ENCODE measurements at places on chromosomes 2 and 18.
A peak's percentile ranks its signal among the peaks of the same experiment; 100 is the strongest.

GRCh38 chr2:32189011-32189410, 23.3 kb downstream of the SLC30A6 start:
- no peak for DNase-seq

DNA sequence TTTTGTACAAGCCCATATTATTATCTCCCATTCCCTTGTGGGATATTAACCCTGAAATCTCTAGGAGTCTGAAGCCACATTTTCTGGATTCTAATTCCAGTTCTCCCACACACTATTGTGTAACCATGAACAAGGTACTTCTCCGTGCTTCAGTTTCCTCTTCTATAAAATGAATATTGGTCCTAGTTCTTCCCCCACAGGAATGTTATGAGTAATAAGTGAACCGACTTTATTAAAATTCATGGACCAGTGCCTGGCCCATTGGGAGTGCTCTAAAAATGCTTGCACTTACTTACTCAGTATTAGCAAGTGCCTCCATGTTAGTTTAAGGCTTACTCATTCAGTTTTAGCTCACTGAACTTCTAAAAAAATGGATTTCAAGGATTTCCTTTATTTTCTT, 1.4 kb upstream of the ACMSD start:
- no peak for DNase-seq

DNA sequence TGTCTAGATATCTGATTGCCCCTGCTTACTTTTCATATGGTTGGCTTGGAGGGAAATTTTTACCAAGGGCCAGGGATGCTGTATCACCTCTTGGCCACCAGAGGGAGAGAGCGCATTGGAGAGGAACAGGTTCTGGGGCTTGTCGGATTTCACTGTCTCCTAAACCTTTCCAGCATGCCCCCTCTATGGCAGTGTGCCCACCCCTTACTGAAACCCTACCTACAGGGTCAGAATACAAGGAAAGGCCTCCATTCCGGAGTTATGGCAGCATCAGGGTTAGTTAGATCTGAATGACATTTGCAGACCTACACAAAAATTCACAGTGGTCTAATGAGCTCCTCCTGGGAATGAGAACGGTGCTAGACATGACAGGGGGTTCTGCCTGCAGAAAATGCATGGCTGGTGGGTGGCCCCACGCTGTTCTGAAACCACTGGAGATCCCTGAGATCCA, 5.8 kb downstream of the SLC14A2 start:
- DNase-seq = peak; percentile 11

- no peak for DNase-seq
Observed at GRCh38 chr2:150088538-150088937, 398.9 kb downstream of the RND3 start.

GRCh38 chr2:239679755-239680154, 278.9 kb upstream of the HDAC4 start:
- DNase-seq = no peak

- no peak for DNase-seq
Observed at GRCh38 chr2:111705711-111706336, 178.2 kb downstream of the ANAPC1 start.

GRCh38 chr2:36403675-36404230, 48.2 kb downstream of the CRIM1 start:
- no peak for DNase-seq

DNA sequence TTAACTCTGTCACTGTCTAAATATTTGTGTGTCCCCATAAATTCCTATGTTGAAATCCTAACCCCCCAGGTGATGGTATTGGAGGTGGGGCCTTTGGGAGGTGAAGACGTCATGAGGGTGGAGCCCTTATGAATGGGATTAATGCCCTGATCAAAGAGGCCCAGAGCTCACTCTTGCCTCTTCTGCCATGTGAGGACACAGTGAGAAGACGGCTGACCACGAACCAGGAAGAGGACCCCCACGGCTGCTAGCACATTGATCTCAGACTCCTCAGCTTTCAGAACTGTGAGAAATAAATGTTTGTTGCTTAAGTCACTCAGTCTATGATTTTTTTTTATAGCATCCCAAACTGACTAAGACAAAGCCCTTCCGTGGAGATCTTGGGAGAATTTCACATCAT, 71.2 kb downstream of the BCL2L11 start:
- no peak for DNase-seq

DNA sequence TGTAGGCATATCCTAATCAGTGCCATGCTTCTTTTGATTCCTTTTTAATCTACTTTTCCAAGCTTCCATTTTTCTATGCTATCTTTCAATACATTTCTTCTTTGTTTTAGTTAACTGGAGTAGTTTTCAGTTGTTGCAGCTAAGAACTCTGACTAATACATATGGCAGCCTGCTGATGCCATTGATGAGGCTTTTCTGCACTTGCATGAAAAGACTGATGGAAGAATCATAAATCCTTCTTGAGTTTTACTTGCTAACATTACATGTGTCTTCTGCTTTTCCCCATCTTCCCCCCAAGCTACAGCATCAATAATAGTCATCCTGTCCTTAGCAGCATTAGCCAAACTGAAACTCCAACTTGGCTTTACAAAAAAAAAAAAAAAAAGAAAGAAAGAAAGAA, 203.3 kb downstream of the LRP1B start:
- DNase-seq = no peak

- peak; percentile 20 for DNase-seq
Observed at GRCh38 chr2:105344704-105345345, 7.5 kb downstream of the C2orf49 start.

- DNase-seq = no peak
Observed at GRCh38 chr2:20530520-20530919, 83.6 kb downstream of the RHOB start.

DNA sequence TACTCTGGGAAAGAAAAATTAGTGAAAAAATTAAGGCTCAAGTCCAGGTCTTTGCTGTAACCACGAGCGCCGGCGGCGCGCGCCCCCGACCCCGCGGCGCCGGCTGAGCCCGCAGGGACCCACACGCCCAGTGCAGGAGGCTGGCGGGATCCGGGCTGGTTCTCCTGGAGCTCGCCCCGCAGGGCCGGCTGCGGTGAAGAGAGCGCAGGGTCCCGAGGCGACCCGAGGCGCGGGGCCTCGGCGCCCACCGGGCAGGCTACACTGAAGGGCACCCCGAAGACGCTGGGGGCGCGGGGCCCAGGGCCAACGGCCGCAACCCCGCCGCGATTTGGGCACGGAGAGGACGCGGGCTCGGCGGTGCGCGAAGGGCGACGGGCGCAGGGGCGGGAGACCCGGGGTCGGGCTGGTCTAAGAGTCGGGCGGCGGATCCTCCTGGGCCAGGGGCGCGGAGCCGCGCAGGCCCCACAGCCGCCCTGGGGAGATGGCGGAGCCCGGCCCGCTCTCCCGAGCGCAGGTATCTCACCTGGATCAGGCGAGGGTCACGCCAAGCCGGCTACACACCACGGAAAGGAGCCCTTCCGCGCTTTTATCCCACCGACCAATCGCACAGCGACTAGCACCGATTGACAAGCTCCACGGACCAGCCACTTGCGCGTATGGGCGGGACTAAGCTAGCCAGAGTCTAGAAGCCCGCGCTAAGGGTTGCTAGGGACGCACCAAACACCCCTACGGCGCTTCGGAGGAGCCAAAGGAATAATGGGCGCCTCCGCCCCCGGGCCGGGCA, at the start of gene PASK:
Gene PASK, minus strand, starts transcription at position 582 of the 784 bp plus-strand sequence. CDS start 6,440 bp downstream, outside the sequence.
- peak; percentile 95 for DNase-seq

DNA sequence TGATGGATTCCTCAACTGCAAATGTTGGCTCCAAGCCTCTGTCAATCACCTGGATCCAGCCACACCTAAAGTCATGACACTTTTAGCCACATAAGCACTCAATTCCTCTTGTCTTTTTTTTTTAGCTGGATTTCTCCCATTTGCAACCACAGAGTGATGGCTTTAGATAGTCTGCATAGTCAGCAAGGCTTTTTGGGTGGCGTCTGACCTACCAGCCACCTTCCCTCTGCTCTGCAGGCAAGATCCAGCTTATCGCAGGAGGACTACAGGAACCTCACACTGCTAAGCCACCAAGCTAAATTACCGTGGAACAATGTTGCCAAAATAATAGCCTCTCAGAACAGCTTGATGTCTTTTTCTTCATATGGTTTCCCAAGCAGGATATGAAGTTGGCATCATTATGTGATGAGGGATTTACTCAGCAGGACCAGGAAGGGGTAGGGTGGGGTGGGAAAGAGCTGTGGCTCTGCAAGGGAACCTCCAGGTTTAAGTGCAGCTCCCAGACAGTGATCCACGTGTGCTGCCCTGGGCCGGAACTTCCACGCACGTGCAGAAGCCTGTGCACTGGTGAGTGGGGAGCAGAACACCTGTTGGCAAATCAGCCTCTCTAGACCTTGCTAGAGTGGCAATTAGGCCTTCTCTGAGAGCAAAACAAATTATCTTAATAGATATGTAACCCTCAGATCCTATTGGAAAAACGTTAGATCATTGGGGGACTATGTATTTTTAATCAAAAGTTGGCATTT, 170.6 kb upstream of the NCK2 start:
- no peak for DNase-seq

DNA sequence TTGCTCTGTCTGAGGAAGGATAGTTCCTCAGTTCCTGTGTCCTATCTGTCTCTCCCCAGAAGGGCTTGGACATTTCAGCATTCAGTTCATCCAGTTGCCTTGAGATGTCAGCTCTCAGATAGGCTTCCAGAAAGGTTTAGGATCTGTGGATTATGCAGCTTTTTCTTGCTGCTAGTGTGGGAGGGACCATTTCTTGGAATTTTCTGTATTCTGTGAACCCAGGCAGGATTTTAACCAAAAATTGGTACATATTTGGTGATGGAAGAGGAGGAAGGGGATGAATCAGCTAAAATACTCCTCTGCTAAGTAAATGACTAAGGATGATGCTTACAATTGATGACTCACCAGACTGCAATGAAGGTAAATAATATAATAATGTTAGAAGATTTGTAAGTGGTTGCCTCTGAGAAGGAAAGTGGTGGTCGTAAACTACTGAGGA, 58.6 kb upstream of the DOCK10 start:
- no peak for DNase-seq

DNA sequence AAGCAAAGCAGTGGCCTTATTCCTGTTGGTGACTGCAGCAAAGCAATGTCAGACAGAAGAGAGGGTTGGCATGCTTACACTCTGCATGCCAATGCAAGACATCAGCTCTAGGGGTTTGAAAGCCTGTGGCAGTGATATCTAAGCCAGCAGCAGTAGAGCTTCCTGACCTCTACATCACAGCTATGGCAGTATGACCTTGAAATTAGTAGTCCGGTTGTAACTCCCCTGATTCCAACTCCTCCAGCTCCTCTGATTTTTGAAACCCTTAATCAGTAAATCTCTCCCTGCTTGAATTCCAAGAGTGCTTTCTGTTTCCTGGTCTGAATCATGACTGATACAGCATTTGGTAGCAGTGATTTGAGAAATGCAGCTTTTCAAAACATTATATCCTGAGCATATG, 60.0 kb upstream of the LRP1B start:
- DNase-seq = no peak

DNA sequence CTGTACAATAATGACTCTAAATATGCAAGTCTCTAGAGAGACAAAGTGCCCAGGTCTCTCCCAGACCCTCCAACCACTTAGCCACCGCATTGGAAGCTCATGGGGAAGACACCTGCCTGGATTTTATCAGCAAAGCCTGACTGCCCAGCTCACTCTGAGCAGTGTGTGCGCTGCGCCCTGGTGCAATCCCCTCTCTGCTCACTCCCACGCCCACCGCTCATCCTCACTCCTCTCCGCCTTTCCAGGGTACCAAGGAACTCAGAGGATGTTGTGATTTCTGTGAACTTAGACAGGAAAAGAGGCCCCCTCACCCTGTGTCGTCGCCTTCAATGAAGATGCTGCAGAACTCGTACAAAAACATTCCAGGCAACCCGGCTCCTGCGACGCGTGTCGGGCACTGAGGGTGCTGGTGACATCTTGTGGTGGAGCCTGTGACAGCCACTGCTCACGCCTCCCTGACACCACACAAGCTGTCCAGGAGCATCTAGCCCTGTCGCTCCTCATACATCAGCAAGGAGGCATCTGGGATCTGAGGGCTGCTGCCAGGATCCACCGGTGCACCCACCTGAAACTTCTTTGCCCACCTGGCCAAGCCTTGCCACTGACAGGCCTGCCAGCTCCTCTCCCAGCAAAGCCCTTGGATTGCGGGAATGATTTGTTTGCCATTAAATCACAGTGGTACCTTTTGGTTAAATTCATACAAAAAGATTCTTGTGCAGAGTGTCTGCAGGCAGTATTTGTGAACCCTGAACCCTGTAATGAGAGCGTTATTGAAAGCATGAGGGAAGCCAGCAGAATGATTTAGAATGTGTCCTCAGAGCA, 220.4 kb downstream of the ZNF516 start:
- DNase-seq = no peak

GRCh38 chr2:238716585-238716984, 131.3 kb upstream of the TWIST2 start:
- DNase-seq = no peak

- DNase-seq = no peak
Observed at GRCh38 chr2:27667446-27667845, 3.8 kb downstream of the SLC4A1AP start.

GRCh38 chr2:3461801-3462492, 57.4 kb downstream of the ADI1 start:
- DNase-seq = peak; percentile 83

DNA sequence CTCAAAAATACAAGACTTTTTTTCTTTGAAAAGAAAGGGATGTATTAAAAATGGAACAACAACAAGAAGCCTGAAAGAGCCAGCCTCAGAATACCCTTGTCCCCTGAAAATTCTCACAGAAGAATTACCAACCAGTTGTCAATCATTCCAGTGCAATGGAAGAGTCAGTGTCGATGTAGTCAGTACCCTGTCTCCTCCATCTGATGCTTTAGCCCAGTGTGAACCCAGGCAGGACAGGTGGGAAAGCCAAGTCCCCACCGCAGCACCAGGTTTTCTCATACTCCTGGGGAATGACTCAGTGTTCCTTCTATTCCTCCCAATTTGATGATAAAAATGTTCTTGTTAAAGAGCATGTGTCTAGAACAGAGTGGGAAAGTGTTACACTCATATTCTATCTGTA, 332.0 kb upstream of the CHAC2 start:
- no peak for DNase-seq

DNA sequence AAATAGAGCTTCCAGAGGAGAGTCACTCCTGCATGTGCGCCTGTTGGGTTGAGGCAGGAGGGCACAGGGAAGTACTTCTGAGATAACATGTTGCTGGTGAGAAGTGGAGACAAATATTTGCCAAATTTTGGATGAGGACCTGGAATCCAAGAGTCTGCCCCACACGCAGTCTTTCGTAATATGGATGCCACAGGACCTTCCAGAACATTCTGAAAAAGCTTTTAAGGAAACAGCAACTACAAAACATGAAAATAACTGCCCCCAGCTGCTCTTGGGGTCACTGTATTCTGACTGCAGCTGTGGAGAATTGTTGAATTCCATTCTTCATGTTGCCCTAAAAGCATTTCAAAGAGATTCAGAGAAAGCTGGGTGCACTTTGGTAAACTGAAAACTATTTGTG, 227.5 kb downstream of the C1D start:
- DNase-seq = no peak

DNA sequence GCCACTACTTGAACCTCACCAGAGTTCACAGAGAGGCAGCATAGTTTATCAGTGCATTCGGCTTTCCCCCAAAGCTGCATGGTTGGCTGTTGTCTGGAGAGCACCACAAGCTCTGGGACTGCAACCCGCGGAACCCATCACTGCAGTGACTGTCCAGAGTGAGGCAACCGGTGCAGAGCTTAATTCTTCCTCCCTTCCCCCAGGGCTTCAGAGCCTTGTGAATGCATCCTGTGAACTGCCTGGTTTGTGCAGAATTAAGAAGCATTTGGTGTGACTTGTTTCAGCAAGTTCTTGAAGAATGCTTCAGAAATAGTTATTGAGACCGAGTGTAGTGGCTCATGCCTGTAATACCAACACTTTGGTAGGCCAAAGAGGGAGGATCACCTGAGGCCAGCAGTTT, 99.2 kb upstream of the FOSL2 start:
- DNase-seq = no peak
